ENCODE measurements at places on chromosomes 12 and 14.
A peak's percentile ranks its signal among the peaks of the same experiment; 100 is the strongest.

- no peaks in the 10 kb centered on the region for H3K27me3 ChIP-seq
- peaks cover 80% of the 10 kb centered on the region for H3K4me1 ChIP-seq
- H3K27ac ChIP-seq, result peak overlapping the region; percentile 66
- H3K4me3 ChIP-seq, result peak overlapping the region; percentile 78
- no peak for DNase-seq
- H3K36me3 ChIP-seq, result no peaks in the 10 kb centered on the region
Observed at GRCh38 chr14:69613312-69614073, 2.1 kb downstream of the SUSD6 start.

DNA sequence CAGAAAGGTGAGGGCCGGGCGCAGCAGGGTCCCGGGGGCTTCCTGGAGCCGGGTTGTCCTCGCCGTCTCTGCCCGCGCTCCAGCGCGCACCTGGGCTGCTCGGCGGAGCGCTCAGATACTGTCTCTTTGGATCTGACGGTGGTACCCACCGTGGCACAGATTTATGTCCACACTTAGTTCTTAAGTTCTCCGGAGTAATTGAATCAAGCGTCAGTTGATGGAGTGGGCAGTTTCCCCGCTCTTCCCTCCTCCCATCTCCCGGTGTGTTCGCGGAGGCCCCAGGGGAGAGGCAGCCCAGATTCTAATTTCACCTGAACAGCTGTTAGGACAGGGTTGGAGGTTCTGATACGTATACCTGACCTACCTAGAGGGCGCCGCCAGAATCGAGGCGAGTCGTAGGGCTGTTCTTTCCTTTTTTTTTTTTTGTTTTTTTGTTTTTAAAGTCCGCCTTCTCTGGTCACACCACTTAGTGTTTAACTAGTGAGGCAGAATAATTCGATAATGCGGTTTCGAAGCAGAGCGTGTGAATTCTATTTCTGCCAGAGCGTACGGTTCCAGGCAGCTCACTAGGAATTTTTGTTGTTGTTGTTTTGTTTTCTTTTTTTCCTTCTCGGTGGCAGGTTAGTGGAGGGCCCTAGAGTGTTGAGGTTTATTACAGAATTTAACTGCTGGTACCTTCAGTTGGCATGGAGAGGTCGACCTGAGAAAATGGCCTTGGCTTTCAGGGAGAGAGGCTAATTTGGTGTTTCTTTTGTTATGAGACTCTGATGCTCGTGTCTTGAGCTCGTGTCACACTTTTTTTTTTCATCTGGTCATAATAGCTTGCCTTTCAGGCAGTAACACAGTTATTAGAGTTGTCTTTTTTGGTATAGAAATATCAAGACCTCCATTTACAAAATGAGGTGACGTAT, 22.3 kb upstream of the GNS start:
- no peak overlapping the region for H3K27ac ChIP-seq
- peaks cover 13% of the 10 kb centered on the region for H3K4me1 ChIP-seq
- no peaks in the 10 kb centered on the region for H3K36me3 ChIP-seq
- DNase-seq, result no peak
- H3K4me3 ChIP-seq, result peak overlapping the region; percentile 39
- peaks cover 51% of the 10 kb centered on the region for H3K27me3 ChIP-seq

DNA sequence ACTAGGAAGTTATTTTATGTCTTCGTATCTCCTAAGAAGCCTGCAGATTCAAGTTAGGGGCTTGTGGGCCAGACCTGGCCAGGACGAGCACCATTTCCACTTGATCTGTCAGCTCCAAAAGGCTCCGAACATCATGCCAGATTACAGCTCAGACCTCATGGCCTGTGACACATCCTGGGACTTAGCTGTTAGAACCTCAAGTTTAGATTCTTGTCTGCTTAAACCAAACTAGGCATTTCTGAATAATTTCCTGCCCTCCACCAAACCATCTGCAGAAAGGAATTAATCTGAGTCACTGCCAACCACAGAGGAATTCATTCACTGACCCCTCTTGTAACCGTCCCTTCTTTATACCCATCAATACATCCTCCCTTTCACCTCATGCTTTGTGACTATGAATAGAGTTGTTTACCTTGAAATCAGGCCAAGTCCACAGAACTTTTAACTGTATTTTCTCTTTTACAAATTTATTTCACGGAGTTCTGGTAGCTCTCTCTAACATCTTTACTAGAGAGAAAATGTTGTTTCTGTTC, 120.3 kb downstream of the FBXL14 start:
- no peak for DNase-seq
- no peaks in the 10 kb centered on the region for H3K36me3 ChIP-seq
- H3K27ac ChIP-seq, result no peak overlapping the region

DNA sequence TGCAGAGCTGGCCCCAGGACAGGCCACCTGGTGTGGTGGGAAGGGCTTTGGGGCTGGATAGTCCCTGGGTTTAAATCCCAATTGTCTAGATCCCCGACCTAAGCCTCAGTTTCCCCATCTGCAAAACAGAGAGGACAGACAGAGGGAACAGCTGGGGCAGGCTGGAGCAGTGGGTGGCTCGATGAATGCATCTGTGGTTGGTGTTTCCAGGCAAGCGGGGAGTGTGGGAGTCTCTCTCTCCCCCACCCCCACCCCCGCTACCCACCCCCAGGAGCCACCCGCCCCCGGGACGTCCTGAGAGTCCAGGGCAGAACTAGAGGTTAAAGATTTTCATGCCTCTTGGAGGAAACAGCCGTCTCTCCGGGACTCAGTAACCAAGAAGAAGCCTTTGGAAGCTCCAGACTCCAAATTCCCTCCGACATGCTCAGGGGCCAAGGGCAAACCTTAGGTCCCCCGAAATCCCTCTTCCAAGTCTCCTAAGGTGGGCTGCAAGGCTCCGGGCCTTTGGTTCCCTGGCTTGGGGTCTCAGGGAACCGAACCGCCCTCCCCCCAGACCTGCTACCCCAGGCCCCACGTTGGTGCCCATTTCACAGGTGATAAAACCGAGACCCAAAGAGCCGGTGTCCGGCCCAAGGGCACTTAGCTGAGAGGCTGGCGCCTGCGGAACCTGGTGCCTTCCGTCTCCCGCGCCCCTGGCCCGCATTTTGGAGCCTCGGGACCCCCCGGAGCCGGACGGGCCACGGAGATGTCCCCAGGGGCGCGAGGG, 474 bp downstream of the TRPV4 start:
- H3K4me3 ChIP-seq, result no peak overlapping the region
- H3K36me3 ChIP-seq, result no peaks in the 10 kb centered on the region
- no peak overlapping the region for H3K27ac ChIP-seq
- H3K27me3 ChIP-seq, result peaks cover 5% of the 10 kb centered on the region
- DNase-seq, result no peak

DNA sequence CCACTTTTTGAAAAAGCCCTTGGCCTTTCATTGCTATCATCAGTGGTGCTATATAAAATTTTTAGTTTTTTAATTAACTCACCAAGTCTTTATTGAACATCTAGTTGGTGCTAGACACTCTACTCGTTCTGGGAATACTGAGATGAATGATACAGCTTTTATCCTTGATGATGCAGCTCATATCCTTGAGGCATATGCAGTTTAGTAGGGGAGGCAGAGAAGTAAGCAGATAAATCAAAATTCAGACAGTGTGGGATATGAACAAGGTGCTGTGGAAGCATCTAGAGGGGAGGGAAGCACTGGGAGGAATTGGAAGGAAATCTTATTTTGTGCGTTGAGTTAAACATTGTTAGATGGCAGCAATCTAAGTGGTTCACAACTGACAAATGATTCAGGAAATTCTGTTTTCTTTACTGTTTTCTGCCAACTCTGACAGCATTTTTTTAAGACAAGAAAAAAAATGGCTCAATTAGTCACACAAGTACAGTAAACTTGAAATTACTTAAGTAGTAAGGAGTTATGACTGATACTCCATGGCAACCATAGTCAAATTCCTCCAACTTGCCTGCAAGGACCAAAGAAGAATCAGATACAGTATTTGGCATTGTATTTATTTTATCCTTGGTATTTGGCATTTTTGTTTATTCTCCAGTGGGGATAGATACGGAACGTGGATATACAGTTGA, 119.2 kb downstream of the TMTC2 start:
- no peaks in the 10 kb centered on the region for H3K36me3 ChIP-seq
- H3K4me1 ChIP-seq, result no peaks in the 10 kb centered on the region

DNA sequence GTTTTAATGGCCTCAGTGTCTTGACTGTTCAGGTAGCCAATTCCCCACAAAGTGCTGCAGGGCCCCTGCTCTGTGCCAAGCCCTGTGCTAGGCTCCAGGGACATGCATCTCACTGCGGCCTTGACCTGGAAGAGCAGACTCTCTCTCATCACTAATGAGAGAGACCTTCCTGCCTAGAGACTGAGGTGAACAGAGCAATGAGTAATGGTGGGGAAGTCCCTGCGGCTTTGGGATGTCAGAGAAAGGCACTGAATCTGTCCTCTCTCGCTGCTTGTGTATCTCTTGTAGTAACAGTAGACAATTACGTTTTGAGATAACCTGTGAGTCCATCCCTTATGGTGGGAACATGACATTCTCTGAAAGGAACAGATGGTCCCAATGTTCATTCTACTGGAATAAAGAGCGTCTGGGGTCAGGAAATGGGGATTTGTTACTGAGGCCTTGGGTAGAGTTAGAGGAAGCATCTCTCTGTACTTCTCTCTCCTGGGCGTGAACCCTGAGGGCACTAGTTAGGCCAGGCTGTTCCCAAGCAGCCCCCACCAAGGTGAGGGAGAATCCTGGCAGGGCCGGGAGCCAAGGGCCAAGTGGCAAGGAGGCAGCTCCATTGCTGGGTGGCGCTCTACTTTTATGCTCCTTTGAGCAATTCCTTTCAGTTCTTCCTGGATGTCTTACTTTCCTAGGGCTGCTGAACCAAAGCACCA, 13.5 kb downstream of the NFATC4 start:
- no peak for DNase-seq
- no peaks in the 10 kb centered on the region for H3K4me1 ChIP-seq
- H3K36me3 ChIP-seq, result no peaks in the 10 kb centered on the region
- peaks cover under 1% of the 10 kb centered on the region for H3K27me3 ChIP-seq

- H3K4me1 ChIP-seq, result peaks cover 64% of the 10 kb centered on the region
- peak overlapping the region; percentile 3 for H3K27ac ChIP-seq
- peaks cover 7% of the 10 kb centered on the region for H3K36me3 ChIP-seq
- H3K27me3 ChIP-seq, result no peaks in the 10 kb centered on the region
- DNase-seq, result peak; percentile 31
Observed at GRCh38 chr12:14956024-14956891, 5.1 kb downstream of the ARHGDIB start.

DNA sequence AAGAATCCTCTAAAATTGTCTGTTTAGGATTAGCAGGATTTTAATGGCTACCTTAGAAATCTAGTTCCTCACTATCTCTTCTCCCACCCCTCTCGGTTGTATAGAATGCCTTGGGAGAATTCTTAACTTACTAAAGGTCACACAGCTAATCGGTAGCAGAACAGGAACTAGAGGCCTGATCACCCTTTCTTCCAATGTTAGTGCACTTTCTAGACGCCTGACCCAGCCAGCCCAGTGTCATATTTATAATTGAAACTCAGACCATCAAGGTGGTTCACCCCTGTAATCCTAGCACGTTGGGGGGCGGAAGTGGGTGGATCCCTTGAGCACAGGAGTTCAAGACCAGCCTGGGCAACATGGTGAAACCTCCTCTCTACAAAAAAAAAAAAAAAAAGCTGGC, 1.7 kb downstream of the TIGAR start:
- DNase-seq, result no peak
- H3K4me3 ChIP-seq, result no peak overlapping the region
- peaks cover 20% of the 10 kb centered on the region for H3K4me1 ChIP-seq

GRCh38 chr14:87217023-87217422, 776.0 kb downstream of the GALC start:
- H3K36me3 ChIP-seq, result no peaks in the 10 kb centered on the region
- no peak overlapping the region for H3K27ac ChIP-seq
- H3K4me1 ChIP-seq, result no peaks in the 10 kb centered on the region
- no peak for DNase-seq
- H3K27me3 ChIP-seq, result no peaks in the 10 kb centered on the region

DNA sequence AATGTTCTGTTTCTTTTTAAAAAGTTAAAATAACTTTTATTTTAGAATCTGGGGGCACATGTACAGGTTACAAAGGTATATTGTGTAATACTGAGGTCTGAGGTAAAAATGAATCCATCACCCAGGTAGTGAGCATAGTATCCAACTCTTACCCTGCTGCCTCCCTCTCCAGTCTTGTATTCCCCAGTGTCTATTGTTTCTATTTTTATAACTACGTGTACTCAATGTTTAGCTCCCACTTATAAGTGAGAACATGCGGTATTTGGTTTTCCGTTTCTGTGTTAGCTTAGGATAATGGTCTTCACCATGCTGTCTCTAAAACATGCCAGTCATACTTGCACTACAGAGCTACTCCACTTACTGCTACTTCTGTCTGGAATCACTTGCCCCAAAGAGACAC, 8.4 kb downstream of the FBXO33 start:
- DNase-seq, result no peak
- no peaks in the 10 kb centered on the region for H3K36me3 ChIP-seq
- no peak overlapping the region for H3K27ac ChIP-seq

- no peaks in the 10 kb centered on the region for H3K36me3 ChIP-seq
- DNase-seq, result peak; percentile 3
- no peak overlapping the region for H3K4me3 ChIP-seq
- H3K27me3 ChIP-seq, result peaks cover 16% of the 10 kb centered on the region
- peaks cover 6% of the 10 kb centered on the region for H3K4me1 ChIP-seq
Observed at GRCh38 chr14:75428230-75429104, 645 bp downstream of the JDP2 start.

GRCh38 chr12:40238266-40238902, 13.6 kb downstream of the LRRK2 start:
- H3K27ac ChIP-seq, result no peak overlapping the region
- H3K4me3 ChIP-seq, result no peak overlapping the region
- H3K27me3 ChIP-seq, result no peaks in the 10 kb centered on the region
- DNase-seq, result no peak
- no peaks in the 10 kb centered on the region for H3K36me3 ChIP-seq

- no peaks in the 10 kb centered on the region for H3K27me3 ChIP-seq
- H3K4me1 ChIP-seq, result peaks cover 46% of the 10 kb centered on the region
- peak within 1 kb of the TSS; percentile 68 for H3K4me3 ChIP-seq
- DNase-seq, result peak; percentile 75
Observed at GRCh38 chr14:103628684-103629502, at the start of gene KLC1. TSS of gene KLC1 (plus strand) at chr14:103629211. CDS start at chr14:103654565, 25,354 bp downstream.

GRCh38 chr12:30021051-30021833, 237.5 kb upstream of the TMTC1 start:
- H3K36me3 ChIP-seq, result no peaks in the 10 kb centered on the region
- H3K4me1 ChIP-seq, result no peaks in the 10 kb centered on the region
- no peaks in the 10 kb centered on the region for H3K27me3 ChIP-seq
- no peak for DNase-seq
- H3K27ac ChIP-seq, result no peak overlapping the region
